Lung (tissue), 17 donors: ENCODE measurements at places on chromosomes 13 and 19.
A peak's percentile ranks its signal among the peaks of the same experiment; 100 is the strongest.

GRCh38 chr13:70394031-70394548 lies 285.8 kb upstream of the KLHL1 start:
- no peak for DNase-seq

DNA sequence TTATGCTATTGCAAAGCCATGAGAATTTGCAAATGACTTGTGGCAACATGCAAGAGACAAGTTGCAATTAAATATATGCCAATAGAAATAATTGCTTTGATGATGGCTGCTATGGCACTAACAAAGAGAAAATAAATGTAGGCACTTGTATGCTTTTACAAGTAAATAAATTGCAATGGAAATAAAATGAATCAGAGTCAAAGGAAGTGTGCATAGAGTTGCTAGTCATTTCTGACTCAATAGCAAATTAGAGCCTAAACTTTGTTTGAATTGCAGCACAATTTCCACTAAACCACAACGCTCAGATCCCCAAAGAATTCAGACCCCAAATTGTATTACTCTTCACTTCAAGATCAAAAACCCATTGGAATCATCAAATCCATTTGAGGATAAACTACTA lies 792.1 kb upstream of the ARGLU1 start:
- no peak for DNase-seq

DNA sequence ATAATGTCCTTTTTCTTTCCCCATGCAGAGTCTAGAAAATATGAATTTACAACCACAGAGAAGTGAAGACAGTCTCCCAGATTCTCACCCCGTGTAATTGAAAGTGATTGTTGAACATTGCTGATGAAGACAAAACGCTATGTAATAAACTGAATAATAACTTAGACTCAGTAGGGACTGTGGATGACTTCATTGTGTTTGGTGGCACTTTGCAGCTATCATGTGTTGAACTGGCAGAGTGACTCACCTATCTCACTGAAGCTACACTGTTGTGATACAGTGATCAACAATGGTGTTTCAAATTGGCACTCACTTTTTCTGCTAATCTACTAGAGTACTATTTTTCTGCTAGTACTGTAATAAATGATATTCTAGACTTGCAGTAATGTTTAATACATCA lies 261.3 kb downstream of the DACH1 start:
- DNase-seq = no peak

DNA sequence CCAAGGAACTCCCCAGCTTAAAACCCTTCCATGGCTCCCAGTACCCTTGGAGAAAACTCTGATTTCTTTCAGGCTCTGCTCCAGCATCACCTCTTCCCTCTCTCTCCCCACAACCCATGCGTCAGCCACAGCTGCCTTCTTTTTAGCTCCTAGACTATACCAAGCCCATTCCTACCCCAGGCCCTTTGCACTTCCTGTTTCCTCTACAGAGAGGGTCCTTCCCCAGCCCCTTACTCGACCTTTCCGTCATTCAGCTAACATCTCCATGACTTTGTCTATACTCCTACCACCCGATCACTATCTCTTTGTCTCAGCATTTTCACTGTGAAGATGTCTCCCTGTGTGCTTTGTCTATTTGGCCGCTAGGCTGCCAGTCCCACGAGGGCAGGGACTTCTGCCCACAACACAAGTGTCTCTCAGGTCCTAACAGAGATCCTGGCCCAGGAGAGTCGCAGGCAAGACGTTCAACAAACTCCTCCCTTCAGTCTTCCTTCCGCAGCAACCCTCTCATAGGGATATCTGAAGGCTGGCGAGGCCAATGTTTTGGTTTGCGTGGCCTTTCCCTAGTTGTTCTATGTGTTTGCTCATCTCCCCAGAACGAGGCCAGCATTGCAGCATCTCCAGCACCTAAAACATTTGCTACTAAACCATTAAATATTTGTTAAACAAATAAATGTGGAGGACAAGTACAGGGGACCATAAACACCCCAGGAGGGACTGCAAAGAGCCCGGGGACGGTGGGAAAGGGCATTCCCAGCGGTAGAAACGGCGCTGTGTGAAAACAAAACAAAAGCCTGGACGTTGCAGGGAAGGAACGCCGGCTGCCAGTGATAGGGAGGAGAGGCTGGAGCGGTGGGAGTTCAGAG lies 816 bp downstream of the CCNP start:
- DNase-seq = peak; percentile 34

- peak; percentile 93 for DNase-seq
Observed at GRCh38 chr19:19464339-19465098, 50.8 kb downstream of the TSSK6 start.

DNA sequence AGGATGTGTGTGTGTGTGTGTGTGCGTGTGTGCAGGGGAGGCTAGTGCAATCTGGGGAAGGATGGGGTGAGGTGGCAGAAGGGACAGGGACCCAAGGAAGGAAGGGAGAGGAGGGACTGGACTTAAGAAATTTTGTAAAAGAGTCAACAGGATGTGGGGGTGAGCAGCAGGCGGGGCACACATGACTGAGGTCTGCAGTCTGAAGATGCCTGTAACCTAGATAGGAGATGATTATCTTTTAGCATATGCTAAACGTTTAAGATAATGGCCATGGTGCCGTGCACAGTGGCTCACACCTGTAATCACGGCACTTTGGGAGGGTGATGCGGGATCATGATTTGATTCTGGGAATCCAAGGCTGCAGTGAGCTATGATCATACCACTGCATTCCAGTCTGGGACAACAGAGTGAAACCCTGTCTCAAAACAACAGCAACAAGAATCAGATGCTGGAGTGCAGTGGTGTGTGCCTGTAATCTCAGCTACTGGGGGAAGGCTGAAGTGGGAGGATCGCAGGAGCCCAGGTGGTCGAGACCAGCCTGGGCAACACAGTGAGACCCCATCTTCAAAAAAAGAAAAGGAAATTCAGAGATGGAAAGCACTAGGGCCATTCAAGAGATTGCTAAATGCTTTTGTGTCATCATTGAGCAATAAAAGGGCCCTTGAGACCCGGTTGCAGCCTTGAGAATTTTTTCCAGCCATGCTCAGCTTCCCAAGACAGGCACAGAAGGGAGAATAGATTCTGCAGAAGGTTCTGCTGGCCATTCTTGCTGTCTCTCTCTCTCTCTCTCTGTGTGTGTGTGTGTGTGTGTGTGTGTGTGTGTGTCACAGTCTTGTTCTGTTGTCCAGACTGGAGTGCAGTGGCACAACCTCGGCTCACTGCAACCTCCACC lies 3.8 kb upstream of the ZNF414 start:
- DNase-seq = no peak

GRCh38 chr19:18519962-18520847 lies 1.7 kb downstream of the ELL start:
- peak; percentile 67 for DNase-seq

- peak; percentile 34 for DNase-seq
Observed at GRCh38 chr13:32453981-32454380, 26.1 kb upstream of the N4BP2L1 start.

GRCh38 chr13:40974460-40975407 lies 44.4 kb downstream of the ELF1 start:
- peak; percentile 35 for DNase-seq

DNA sequence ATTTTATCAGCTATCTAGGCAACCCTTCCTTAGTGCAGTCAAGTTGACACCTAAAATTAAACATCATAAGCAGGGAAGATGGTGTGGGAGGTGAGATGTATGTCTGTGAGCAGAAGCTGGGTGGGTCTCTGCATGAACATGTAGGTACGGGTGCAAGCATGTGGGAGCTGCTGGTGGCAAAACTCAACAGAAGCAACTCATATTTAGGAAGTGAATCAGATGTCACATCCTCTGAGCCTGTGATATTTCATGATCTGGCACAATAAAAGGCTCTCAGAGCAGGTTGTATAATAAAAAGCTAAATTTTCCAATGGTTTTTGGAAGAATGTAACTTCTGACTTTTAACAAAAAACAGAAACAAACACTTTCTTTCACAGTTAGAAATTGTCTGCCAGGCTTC lies 44.4 kb downstream of the C1QTNF9 start:
- DNase-seq = no peak

- DNase-seq = no peak
Observed at GRCh38 chr19:13054626-13055212, 47.9 kb downstream of the LYL1 start.

DNA sequence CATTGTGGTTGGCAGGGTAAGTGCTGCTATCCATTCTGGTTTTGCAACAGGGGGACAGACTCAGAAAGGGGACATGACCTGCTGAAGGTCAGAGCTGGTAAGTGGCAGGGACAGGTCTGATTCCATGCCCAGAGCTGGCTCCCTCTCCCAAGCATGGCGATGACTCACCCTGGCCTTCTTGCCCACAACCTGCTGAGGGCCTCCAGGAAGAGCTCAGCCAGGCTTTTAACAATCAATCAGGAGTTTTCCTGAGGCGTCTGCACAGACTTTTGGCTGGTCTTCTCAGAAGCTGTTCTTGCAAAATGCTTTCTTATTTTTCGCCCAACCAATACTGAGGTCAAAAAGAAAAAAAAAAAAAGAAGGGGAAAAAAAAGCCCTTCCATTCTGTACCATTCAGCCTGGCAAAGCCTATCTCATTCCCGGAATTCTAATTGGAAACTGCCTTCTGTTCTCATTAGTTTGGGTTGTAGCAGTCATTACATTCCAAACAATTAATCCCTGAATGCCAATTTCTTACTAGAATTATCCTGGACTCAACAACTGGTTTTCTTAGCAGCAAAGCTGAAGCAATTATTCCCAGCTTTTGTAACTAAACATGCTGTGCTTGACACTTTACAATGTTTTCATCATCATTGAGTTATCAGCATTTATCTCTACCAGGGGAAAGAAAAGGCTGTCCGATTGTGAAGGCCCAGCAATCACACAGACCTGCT lies 17.7 kb downstream of the SIAH3 start:
- no peak for DNase-seq

GRCh38 chr13:35164324-35164932 lies 222.4 kb downstream of the NBEA start:
- no peak for DNase-seq

DNA sequence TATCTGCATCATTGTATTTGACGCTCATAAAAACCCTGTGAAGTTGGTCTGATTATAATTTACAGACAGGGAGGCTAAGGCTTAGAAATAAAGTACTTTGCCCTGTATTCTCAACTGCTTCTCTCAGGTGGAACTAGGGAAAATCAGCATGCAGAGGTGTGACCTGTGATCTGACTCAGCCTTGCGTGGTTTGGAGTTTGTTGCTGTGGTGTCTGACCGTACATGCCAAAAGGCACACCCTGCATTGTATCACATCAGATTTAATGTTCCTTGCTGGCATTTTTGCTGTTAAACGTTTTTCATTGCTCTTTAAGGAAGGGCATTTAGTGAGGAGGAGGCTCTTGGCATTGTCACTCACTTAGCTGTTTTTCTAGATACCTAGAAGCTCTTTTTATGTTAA lies 58.8 kb upstream of the C1QTNF9B start:
- DNase-seq = no peak

GRCh38 chr19:6707011-6707657 lies 13.3 kb downstream of the C3 start:
- no peak for DNase-seq

DNA sequence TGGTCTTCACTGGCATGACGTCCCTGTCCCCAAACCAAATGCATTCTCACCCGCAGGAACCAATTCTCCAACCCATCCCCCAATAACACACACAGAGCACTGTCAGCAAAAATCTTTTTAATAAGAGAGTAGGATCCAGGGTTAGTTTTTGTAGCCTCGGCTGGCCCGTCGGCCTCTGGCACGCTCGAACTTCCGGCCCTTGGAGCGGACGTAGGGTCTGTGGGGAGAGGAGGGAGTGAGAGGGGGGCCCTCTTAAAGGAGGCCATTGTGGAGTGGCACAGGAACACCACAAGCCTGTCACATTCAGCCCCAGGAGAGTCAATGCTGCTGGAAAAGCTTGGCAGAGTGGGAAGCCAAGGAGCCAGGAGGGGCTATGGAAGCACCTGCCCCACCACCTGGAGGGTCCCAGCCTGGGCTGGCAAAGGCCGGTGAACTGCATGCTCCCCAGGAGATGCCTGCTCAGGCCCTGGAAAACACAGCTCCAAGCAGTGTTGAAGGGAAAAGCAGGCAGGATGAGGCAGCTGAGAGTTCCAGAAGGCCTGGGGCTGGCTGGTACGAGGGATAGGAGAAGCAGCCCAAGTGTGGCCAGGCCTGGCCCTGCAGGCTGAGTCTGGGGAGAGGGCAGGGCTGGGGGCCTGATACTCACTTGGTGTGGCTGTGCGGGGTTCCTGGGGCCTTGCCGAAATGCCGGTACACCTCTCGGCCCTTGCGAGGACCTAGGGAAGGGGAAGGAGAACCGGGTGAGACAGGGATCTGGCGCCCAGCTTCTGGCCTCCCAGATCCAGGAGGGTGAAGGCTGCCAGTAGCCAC lies 560 bp upstream of the FAM83E start:
- DNase-seq = no peak

- no peak for DNase-seq
Observed at GRCh38 chr13:72122661-72123255, 255.8 kb upstream of the DACH1 start.

DNA sequence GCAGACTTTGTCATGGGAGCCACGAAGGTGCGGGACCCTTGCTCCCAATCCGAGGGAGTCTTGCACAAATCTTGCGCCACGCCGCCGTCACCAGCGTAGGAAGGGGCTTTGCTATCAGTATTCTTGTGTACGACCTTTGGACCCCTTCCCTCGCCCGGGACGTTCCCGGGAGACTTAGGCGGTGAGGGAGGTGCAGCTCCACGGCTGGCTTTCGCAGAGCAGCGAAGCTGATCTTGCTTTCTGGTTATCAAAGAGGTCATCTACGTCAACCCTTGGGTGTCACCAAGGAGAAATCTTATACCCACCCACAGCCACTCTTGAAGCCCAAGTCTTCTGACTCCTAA lies 583 bp downstream of the TECR start:
- DNase-seq = no peak

DNA sequence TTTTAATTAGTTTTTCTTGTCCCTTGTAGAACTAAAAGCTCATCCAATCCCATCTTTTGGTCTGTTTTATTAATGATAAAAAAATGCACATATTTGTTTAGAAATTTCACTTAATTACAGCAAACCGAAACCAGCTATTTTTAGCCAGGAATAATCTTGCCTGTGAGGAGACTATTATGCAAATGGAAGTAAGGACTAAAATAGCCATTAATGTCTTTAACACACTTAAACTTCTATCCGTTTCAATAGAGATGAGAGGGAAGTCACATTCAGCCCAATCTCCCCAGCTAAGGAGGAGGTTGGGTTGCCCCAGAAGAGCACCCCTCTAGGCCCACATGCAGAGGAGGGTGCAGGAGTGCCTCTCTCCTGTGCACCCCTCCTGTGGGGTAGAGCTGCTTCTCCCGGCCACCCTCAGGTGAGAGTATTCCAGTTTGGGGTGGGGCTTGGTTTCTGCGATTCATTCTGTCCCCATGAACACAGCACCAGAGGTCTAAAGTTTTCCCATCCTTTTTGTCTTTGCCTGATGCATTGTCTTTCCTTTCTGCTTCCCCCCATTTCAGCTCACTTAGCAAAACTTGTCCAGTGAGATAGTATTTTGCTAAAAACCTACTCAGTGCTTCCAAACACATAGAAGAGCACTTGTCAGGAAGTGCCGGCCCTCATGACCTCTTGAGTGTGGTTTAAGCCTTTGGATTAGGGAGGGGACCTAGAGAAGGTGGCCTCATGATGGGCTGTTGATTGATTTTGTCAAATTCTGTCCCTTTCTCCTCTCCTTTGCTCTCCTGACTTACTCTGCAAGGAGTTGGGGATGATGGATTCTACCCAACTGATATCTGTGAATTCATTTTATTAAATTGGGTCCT lies 28.2 kb downstream of the FGF9 start:
- DNase-seq = no peak

GRCh38 chr13:77807431-77808135 lies 110.1 kb downstream of the SLAIN1 start:
- DNase-seq = peak; percentile 71
